ENCODE measurements at places on chromosomes 5 and 9.

DNA sequence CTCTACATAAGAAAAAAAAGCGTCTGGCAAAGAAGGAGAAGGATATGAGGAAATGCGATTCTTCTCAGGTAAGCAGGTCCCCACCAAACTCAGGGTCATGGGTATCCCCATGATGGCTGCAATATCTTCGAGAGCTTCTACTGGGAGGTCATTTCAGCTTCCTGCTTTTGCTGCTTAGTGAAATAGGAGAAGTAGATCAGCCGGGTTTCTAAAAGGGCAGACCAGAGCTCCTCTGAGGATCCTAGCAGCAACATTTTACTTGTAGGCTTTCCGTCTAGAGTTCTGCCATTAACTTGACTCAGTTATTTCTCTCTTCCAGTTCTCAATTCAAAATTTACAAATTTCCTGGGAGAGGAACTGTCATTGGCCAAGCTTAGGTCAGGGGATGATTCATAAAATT lies 134.7 kb downstream of the DPYSL3 start:
- DNase-seq = no peak

DNA sequence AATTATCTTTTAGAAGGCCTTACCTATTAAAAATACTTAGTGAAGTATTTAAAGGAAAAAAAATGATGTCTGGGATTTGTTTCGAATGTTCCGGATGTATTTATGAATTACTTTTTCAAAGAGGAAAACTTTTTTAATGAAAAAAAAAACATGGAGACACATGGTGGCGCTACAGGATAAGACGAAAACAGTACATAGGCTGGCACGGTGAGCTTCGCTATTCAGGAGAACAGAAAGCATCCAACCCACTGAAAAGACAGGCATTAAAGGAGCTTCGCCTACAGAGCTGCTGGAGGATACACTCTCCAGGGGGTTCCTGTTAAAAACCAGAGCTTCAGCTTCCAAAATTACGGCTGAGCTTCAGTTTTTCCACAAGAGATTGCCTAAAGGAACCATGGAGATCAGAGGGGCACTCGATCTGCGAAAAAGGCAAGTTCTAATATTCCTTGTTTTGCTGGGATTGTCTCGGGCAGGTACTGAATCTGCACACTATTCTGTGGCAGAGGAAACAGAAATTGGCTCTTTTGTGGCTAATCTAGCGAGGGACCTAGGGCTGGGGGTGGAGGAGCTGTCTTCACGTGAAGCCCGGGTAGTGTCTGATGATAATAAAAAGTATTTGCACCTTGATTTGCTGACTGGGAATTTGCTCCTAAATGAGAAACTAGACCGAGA lies at the start of gene PCDHB14:
Gene PCDHB14 (plus strand): TSS at position 232 of the 672 bp plus-strand sequence. CDS start 163 bp downstream, at position 395.
- DNase-seq = no peak

DNA sequence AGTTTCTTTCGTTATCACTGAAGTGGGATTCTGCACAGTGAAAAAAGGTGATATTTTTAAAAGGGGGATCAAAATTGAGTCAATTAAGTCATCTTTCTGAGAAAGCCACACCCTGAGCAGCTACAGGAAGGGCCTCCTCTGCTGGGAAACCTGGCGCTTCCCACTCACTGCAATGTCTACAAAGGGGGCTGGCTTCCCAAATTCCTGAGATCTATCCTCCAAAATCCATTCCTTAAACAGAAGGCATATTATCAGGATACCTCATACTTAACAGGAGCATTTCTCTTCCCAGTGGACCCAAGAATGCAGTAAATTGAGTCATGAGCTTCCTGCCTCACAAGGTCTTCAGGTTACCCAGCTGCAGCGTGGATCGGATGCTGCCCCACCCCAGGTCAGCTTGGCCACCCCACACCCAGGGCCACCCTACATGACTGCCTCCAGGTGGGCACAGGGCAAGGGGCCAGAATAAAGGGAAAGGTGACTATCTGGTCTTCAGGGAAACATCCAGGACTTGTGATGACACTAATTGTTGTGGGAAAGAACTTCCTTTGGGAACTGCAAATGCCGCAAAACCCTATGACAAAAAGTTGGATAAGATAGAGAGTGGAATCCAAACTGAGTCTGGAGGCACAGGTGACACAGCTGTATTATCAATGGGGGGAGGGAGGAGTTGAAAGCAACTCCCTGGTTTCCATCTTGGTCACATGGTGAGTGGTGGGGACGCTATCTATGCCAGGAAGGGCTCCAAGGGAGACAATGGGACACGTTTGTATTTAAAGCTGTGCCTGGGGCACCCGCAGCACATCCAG lies 42.3 kb downstream of the ROR2 start:
- DNase-seq = no peak

GRCh38 chr5:127451096-127451495 lies 66.3 kb upstream of the PRRC1 start:
- DNase-seq = no peak

DNA sequence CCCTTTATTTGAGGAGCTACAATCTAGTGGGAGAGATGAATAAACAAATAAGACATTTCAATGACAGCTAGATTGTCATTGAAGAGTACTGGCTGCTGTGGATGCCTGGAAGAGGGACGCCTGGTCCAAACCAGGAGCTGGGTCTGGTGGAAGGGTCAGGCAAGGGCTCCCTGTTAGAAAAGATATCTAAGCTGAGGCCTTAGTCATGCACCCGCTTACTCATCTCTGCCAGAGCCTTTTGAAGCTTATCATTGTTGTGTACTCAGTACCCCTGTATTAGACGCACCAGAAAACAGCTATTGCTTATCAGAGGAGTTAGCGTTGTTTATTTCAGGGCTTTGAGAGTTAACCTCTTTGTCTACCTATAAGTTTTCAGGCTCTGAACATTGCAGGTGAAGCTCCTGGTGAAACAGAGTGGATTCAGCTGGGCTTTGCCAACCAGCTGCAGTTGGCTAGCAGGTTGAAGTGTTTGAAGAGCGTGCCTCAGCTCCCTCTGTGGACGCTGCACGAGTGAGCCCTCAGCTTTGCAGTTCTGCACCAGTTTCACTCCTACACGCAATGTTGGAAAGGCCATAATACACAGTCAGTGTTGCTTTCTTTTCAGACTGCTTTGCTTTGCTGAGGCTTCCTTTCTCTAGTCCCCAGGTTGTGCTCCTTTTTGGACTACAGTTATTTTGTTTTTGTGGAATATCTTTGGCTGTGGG lies 5.6 kb upstream of the GPR151 start:
- no peak for DNase-seq

GRCh38 chr5:159017786-159018185 lies 81.9 kb downstream of the EBF1 start:
- peak; percentile 74 for DNase-seq

DNA sequence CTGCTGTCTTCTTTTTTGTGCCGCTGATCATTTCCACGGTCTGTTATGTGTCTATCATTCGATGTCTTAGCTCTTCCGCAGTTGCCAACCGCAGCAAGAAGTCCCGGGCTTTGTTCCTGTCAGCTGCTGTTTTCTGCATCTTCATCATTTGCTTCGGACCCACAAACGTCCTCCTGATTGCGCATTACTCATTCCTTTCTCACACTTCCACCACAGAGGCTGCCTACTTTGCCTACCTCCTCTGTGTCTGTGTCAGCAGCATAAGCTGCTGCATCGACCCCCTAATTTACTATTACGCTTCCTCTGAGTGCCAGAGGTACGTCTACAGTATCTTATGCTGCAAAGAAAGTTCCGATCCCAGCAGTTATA lies 17.1 kb downstream of the F2R start:
- DNase-seq = no peak

DNA sequence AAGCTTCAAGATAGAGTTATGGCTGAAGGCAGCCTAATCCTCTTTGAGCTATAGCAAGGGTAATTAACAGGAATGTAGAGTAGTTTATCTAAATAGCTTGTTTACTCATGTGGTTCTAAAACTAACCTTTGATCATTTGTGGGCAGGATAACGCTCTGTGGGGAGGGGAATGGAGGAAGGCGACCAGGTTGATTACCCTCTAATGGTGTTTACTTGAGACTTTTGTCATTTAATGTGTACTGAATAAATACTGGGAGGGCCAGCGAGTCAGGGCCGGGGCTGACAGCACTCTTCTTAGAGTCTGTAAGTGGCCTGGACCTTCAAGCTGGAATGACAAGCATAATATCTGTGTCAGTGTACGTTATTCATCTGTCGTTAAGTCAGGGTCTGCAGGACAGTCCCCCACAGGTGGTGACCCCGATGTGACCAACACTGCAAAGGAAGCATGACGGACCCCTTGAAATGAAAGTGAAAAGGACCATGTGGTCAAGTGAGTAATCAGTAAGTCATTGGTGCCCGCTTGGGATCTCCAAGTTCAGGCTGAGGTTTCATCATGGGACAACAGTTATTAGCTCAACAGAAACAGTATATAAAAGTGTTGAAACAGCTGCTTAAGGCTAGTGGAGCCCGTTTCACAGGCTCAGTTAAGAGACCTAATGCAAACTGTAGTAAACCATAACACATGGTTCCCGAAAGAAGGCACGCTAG lies 162.6 kb downstream of the CPLANE1 start:
- peak; percentile 49 for DNase-seq

DNA sequence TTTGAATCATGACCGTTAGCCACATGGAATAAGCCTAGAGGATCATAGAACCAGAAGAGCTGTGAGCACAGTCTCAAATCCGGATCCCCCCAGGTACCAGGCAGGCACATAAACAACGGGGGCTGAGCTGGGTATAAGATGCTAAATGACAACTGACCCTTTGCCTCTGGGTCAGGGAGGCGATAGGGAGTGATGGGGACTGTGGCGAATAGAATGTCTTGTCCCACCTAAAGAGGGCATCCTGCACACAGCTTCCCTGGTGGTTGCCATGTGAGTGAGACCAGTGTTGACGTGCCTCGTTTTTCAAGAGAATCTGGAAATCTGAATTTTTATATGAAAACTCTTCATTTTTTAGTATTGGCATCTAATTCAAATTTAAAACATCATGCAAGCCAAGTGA lies 33.6 kb downstream of the SLC6A7 start:
- no peak for DNase-seq

DNA sequence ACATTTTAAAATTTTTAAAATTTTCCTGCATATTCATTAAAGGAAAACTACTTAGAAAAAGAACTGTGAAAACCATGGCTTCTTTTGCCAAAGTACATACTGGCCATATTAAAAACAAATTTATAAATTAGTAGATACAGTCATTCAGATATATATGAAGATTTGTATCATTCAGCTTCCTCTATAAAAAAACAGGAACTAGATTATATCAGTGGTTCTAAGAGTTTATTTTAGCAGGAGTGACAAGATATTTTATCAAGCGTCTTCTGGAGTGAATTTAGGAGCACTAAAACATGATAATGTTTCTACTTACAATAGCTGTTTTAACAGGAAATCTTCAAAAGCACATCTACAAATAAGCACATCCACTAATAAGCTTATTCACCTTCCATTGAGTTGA lies 171.4 kb downstream of the RAPGEF6 start:
- DNase-seq = no peak

DNA sequence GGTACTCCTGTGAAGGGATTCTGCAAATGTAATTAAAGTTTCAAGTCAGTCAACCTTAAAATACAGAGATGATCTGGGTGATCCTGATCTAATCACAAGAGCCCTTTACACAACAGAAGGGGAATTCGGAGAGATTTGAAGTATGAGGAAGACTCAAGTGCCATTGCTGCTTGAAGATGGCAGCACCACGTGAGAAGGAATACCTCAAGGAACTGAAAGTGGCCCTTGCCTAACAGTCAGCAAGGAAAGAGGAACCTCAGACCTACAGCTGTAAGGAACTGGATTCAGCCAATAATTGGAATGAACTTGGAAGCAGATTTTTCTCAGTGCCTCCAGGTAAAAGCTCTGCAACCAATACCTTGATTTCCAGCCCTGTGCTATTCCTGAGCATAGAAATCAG lies 87.4 kb downstream of the THBS4 start:
- DNase-seq = no peak

DNA sequence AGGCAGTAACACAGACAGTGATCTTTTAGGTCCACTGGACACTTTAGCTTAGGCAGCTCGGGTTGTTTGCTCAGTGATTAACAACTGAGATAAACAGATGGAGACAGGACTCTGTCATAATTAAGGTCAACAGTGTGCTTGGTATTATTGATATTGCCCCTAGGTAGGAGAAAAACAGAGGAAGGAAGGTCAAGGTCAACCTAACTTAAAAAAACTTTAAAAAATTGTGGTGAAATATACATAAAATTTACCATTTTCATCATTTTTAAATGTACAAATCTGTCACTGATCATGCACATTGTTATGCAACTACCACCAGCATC lies 2.1 kb upstream of the HSPA4 start:
- DNase-seq = no peak

GRCh38 chr5:141786700-141787099 lies 91.5 kb downstream of the PCDH1 start:
- no peak for DNase-seq

- no peak for DNase-seq
These were observed 159.3 kb downstream of the CHSY3 start for GRCh38 chr5:130063603-130064002.

DNA sequence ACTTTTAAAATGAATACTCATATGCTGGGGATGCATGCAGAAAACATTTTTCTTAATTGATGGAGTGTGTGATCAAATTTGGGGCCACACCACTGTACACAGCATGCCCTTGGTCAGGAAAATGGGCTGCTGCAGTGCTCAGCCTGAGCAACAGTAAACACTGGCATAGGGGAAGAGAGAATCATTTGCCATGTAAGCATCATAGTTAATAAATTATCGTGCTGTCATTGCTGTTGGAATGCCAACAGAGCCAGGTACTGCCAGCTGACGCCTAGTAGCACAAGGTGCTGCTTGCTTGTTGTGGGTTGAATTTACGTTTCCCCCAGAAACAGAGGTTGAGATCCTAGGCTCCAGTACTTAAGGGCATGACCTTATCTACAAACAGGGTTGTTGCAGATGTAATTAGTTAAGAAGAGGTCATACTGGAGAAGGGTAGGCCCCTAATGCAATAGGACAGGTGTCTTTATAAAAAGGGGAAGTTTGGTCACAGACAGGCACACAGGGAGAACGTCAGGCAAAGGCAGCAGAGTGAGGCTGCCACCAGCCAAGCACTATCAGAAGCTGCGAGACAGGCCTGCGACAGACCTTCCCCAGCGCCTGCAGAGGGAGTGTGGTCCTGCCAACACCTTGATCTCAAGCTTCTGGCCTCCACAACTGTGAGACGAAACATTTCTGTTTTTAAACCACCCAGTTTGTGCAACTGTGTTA lies 25.3 kb downstream of the DAP start:
- no peak for DNase-seq

- no peak for DNase-seq
These were observed 13.7 kb downstream of the SYK start for GRCh38 chr9:90815183-90815943.

- DNase-seq = no peak
These were observed 3.1 kb upstream of the IL6ST start for GRCh38 chr5:55997742-55998351.

All from fibroblast of gingiva (primary cell).